ENCODE measurements at places on chromosomes 3 and 15. TPM values are rescaled to one million over a fixed set of nuclear protein-coding genes. Genes with fewer than 3 reads are reported as not detected.

DNA sequence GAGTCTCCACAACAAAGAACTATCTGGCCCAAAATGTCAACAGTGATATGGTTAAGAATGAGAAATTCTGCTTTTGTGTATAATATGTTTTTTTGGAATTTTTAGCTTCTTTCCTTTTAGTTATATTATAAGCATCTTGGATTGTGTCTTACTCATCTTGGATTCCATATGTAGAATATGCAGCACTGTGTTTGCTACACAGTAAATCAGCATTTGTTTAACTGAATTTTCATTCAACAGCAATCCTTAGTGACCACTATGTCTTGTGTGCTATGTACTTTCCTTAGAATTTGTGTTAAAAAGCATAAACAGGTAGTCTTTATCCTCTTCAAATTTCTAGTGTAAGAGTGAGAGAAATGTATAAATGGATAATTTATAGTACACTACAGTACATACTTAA is 18.2 kb upstream of the TMEM207 start:
- H3K27ac ChIP-seq: no peak overlapping the region
- H3K27me3 ChIP-seq: no peaks in the 10 kb centered on the region
- H3K4me3 ChIP-seq: no peak overlapping the region
- H3K4me1 ChIP-seq: no peaks in the 10 kb centered on the region
- DNase-seq: no peak

DNA sequence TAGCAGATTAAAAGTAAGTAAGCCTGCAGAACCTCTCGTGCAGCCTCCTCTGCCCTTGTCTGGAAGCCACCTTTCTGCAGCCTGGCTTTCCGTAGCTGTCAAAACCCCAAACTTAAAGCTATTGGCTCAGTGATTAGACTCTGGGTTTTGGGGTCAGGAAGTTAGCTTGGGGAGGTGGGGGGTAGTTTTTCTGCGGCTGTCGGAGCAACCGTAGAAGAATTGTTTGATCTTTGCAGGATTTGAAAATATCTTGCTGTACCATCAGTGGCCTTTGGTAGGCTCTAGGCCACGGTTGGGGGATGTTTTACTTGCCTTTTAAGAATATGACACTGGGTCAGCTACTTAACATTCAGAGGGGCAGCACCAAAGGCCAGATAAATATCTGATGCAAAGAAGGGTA is 88.4 kb upstream of the RASGRP1 start:
- H3K4me3 ChIP-seq: no peak overlapping the region
- no peaks in the 10 kb centered on the region for H3K36me3 ChIP-seq
- no peaks in the 10 kb centered on the region for H3K4me1 ChIP-seq
- no peaks in the 10 kb centered on the region for H3K27me3 ChIP-seq
- no peak for DNase-seq
- H3K27ac ChIP-seq: no peak overlapping the region

- DNase-seq: no peak
- H3K4me3 ChIP-seq: no peak overlapping the region
- H3K27ac ChIP-seq: no peak overlapping the region
- H3K36me3 ChIP-seq: no peaks in the 10 kb centered on the region
- H3K27me3 ChIP-seq: no peaks in the 10 kb centered on the region
These were observed 317.3 kb downstream of the TLE3 start for GRCh38 chr15:69780374-69780773.

- no peaks in the 10 kb centered on the region for H3K36me3 ChIP-seq
- no peak overlapping the region for H3K4me3 ChIP-seq
- no peak for DNase-seq
- no peaks in the 10 kb centered on the region for H3K27me3 ChIP-seq
These were observed 12.4 kb upstream of the CEP152 start for GRCh38 chr15:48823237-48823636.

GRCh38 chr15:39472621-39473297 is 108.1 kb upstream of the THBS1 start:
- no peaks in the 10 kb centered on the region for H3K4me1 ChIP-seq
- no peak for DNase-seq
- H3K36me3 ChIP-seq: no peaks in the 10 kb centered on the region

DNA sequence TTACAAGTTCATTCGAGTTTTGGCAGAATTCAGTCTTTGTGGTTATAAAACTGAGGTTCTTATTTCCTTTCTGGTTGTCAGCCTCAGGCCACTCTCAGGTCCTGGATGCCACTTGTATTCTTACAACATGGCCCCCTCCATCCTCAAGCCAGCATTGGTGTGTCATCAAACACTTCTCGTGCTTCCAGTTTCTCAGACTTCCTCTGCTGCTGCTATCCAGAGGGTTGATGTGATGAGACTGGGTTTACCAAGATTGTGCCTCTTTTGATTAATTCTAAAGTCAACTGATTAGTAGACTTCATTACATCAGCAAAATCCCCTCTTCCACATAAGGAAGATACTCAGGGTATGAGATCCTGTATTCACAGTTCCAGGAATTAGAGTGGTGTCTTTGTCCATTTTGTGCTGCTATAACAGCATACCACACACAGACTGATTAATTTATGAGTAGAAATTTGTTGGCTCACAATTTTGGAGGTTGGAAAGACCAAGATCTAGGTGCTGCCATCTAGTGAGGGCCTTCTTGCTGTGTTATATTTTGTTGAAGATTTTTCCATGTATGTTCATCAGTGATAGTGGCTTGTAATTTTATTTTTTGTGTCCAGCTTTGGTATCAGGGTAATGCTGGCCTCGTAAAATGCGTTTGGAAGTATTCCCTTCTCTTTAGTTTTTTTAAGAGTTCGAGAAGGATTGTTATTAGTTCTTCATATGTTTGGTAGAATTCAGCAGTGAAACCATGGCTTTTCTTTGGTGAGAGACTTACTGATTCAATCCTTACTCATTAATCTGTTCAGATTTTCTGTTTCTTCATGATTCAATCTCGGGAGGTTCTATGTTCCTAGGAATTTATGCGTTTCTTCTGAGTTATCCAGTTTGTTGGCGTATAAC is 11.1 kb downstream of the LRCH3 start:
- no peak for DNase-seq
- H3K4me1 ChIP-seq: no peaks in the 10 kb centered on the region

GRCh38 chr3:151227266-151227806 is 24.3 kb upstream of the GPR171 start:
- H3K4me1 ChIP-seq: peaks cover 19% of the 10 kb centered on the region
- no peaks in the 10 kb centered on the region for H3K36me3 ChIP-seq
- H3K27ac ChIP-seq: no peak overlapping the region
- H3K4me3 ChIP-seq: no peak overlapping the region
- no peaks in the 10 kb centered on the region for H3K27me3 ChIP-seq

- no peak for DNase-seq
- peaks cover 2% of the 10 kb centered on the region for H3K4me1 ChIP-seq
- no peaks in the 10 kb centered on the region for H3K27me3 ChIP-seq
- H3K27ac ChIP-seq: no peak overlapping the region
These were observed 52.3 kb upstream of the CGNL1 start for GRCh38 chr15:57323806-57324589.

DNA sequence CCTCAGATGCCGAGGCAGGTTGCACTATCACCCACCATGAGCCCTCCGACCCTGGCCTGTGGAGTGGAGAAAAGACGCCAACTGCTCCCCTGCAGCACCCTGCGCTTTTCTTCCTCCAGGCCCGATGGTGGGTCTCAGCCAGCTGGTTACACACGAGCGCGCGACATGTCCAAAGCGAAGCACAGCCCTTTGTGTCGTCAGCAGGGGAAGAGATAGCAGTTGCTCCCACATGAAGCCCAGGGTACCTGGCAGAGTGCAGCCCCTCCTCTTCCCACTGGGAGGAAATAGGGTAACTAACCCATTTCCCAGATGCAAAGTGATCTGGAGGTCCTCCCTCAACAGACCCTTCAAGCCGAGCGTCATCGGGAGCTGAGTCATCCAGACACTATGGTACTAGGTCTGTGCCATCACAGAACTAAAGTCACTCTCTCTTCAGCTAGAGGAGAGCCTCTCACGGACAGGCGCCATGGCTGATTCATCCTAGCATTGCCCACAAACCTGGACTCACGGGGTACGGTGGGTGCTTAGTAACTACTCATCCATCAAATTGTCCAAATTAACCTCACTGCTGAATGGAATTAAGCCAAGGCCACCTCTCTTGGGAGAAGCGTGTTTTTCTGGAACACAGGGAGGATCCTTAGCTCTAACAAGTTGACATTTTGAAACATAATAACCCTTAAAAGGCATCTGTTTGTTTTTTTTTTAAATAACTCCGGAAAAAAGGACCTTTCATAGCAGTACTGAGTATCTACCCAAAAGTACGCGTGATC is 45.2 kb upstream of the BDH1 start:
- no peaks in the 10 kb centered on the region for H3K27me3 ChIP-seq
- H3K27ac ChIP-seq: no peak overlapping the region
- 0 out of 2 replicates have a peak, but pooled peaks cover 5% of the 10 kb centered on the region for H3K4me1 ChIP-seq
- no peaks in the 10 kb centered on the region for H3K36me3 ChIP-seq

DNA sequence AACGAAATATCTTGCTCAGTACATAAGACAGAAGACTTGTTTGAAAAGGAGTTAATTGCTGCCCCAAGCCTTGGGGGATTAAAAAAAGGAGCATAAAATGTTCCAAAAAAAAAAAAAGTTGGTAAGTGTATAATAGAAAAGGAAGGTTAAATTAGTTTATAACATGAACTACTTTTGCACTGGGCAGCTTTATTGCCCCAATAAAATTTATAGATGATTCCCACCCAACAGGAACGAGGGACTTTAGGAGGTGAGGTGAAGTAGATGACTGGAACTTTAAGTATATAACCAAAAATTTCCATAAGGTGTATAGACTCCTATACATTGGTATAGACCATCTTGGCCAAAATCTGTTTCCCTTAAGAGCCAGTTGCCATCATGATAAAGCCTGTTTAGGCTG is 14.8 kb downstream of the PPP2R3A start:
- H3K4me3 ChIP-seq: no peak overlapping the region
- DNase-seq: no peak
- no peaks in the 10 kb centered on the region for H3K36me3 ChIP-seq
- no peak overlapping the region for H3K27ac ChIP-seq

GRCh38 chr3:45795882-45796765 is at the start of gene SLC6A20:
Gene SLC6A20 (minus strand): TSS chr3:45796536. CDS start chr3:45796419, 117 bp downstream.
- peaks cover 42% of the 10 kb centered on the region for H3K27me3 ChIP-seq
- H3K36me3 ChIP-seq: no peaks in the 10 kb centered on the region
- DNase-seq: no peak
- H3K27ac ChIP-seq: no peak within 1 kb of the TSS

GRCh38 chr3:44795197-44795596 is 33.6 kb downstream of the KIF15 start:
- H3K36me3 ChIP-seq: peaks cover 25% of the 10 kb centered on the region
- H3K27me3 ChIP-seq: no peaks in the 10 kb centered on the region
- no peak overlapping the region for H3K4me3 ChIP-seq
- H3K4me1 ChIP-seq: no peaks in the 10 kb centered on the region
- DNase-seq: no peak
- no peak overlapping the region for H3K27ac ChIP-seq

DNA sequence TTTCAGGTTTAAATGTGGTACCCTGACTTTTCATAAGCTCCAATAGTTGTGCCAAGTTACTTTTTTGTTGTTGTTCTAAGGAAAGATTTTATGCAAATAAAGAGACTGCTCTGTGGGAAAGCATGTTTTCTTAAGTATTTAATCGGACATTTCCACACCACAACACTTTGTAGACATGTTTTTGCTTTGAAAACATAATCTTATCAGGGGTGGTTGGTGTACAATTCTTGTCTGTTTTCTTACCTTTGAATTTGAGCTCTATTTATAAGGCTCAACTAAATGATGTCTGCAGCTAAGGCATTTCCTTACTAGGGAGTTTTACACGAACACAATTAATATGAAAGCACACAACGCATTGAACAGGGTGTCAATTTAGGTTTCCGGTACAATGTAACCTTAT is 81.5 kb upstream of the CDIN1 start:
- DNase-seq: no peak
- no peaks in the 10 kb centered on the region for H3K27me3 ChIP-seq
- no peaks in the 10 kb centered on the region for H3K36me3 ChIP-seq
- no peaks in the 10 kb centered on the region for H3K4me1 ChIP-seq
- H3K4me3 ChIP-seq: no peak overlapping the region

- H3K4me1 ChIP-seq: no peaks in the 10 kb centered on the region
- H3K36me3 ChIP-seq: no peaks in the 10 kb centered on the region
- H3K27ac ChIP-seq: no peak overlapping the region
- H3K4me3 ChIP-seq: no peak overlapping the region
These were observed 29.1 kb upstream of the RASA2 start for GRCh38 chr3:141457624-141458236.

DNA sequence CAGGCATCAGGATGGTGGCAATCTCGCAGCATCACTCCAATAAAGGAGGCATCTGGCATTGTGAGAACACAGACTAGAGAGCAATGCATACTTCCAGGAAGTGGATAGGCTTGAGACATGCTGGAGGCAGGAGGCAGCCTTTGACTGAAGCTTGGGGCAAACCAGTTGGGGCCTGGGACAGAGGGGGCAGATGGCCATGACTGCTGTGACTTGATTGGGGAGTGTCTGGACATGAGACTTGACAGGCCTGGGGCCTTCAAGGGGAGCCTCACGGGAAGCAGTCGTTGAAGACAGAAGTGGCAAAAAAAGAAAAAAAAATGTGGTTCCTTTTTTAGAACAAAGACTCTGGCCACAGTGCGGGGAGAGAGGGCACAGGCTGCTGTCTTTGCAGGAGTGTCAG is 44.7 kb upstream of the CHRNA7 start:
- H3K4me1 ChIP-seq: peaks cover 5% of the 10 kb centered on the region
- no peaks in the 10 kb centered on the region for H3K36me3 ChIP-seq
- no peak for DNase-seq
- H3K27me3 ChIP-seq: no peaks in the 10 kb centered on the region
- H3K27ac ChIP-seq: no peak overlapping the region

DNA sequence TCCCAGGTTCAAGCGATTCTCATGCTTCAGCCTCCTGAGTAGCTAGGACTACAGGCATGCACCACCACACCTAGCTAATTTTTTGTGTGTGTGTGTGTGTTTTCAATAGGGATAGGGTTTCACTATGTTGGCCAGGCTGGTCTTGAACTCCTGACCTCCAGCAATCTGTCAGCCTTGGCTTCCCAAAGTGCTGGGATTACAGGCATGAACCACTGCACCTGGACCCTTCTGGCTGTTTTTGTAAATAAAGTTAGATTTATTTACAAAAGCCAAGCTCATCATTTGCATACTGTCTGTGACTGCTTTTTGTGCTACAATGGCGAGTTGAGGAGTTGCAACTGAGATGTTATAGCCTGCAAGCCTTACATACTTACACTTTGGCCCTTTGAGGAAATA is 28.6 kb upstream of the IL16 start:
- DNase-seq: no peak
- no peaks in the 10 kb centered on the region for H3K4me1 ChIP-seq
- no peak overlapping the region for H3K27ac ChIP-seq
- no peaks in the 10 kb centered on the region for H3K27me3 ChIP-seq
- H3K36me3 ChIP-seq: no peaks in the 10 kb centered on the region
- H3K4me3 ChIP-seq: no peak overlapping the region

GRCh38 chr3:143302638-143303171 is 183.1 kb downstream of the CHST2 start:
- H3K36me3 ChIP-seq: no peaks in the 10 kb centered on the region
- no peak overlapping the region for H3K27ac ChIP-seq
- no peaks in the 10 kb centered on the region for H3K27me3 ChIP-seq
- DNase-seq: no peak
- no peak overlapping the region for H3K4me3 ChIP-seq

- H3K27ac ChIP-seq: no peak overlapping the region
- H3K27me3 ChIP-seq: no peaks in the 10 kb centered on the region
- H3K36me3 ChIP-seq: no peaks in the 10 kb centered on the region
- no peak for DNase-seq
These were observed 4.1 kb upstream of the BMF start for GRCh38 chr15:40112789-40113188.

Gene AMT
- 46.5 TPM for total RNA-seq

Gene KBTBD8
- 26.0 TPM for total RNA-seq

Gene ADAMTS7
- 43.1 TPM for total RNA-seq

Gene SMAD3
- total RNA-seq: 11.1 TPM

Gene CAMK1
- 4.9 TPM for total RNA-seq

Gene CCDC12
- 41.3 TPM for total RNA-seq

Gene BUB1B
- total RNA-seq: 144 TPM

Gene HIGD2B
- total RNA-seq: not detected

Gene WDR82
- total RNA-seq: 77.2 TPM

Data from H1 (cell line).